Muscle of arm (tissue), 14 donors: ENCODE measurements at places on chromosomes 2 and 18.

DNA sequence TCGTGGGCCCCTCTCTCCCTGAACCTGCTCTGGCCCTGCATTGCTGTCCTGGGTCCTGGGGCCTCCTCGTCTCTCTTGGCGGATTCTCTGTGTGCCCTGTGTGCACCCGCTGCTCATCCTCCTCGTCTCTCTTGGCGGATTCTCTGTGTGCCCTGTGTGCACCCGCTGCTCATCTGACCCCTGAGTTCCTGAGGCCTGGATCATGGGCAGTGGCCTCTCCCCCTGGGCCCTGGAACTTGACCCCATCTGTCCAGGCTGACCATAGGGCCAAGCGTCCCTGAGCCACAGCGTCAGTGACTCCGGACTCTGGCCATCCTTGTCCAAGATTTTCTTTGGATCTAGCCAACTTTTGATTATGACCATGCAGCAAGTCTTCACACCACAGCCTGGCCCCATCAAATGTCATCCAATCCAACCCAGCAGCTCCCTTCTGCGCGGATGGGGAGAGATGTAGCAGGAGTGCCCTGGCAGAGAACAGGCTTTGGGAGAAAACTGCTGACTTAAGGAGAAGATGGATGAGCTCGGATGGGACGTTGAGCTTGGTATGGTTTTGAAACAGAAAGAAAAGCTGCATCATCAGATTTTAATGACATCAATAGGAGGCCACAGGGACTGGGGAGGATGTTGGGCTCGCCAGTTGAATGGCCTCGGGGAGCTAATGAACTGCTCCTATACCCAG is 455.1 kb upstream of the HS6ST1 start:
- no peak for DNase-seq

DNA sequence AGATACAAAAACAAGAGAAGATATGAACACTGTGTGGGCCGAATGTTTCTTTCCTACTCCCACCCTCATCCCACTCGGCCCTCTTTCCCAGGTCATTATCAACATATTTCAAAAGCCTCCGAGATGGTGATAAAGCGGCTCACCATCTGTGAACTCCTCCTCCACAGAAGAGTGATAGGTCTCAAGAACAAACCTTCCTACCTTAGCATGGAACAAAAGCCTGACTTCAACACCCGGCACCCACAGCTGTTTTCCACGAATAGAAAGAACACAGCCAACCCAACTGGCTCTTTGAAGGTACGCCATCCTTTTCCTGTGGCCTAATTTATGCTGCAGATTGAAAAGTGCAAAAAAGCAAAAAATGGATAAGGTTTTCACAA is 28.8 kb downstream of the BCL2 start:
- DNase-seq = no peak

DNA sequence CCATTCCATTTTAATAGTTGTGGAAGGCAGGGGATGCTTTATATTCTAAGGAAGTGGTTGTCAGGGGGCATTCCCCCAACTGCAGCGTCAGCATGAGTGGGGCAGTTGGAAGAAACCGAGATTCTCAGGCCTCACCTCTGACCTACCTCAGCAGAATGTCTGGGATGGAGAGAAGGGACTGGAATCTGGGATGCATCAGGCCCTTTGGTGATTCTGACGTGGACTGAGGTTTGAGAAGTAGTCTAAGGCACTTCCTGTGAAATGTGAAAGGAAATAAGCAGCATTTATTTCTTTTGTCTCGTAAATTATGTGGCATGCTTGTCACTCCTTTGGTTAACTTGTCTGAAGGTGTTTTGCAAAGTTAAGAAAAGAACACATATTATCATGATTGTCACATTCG is 540.7 kb upstream of the NETO1 start:
- no peak for DNase-seq

DNA sequence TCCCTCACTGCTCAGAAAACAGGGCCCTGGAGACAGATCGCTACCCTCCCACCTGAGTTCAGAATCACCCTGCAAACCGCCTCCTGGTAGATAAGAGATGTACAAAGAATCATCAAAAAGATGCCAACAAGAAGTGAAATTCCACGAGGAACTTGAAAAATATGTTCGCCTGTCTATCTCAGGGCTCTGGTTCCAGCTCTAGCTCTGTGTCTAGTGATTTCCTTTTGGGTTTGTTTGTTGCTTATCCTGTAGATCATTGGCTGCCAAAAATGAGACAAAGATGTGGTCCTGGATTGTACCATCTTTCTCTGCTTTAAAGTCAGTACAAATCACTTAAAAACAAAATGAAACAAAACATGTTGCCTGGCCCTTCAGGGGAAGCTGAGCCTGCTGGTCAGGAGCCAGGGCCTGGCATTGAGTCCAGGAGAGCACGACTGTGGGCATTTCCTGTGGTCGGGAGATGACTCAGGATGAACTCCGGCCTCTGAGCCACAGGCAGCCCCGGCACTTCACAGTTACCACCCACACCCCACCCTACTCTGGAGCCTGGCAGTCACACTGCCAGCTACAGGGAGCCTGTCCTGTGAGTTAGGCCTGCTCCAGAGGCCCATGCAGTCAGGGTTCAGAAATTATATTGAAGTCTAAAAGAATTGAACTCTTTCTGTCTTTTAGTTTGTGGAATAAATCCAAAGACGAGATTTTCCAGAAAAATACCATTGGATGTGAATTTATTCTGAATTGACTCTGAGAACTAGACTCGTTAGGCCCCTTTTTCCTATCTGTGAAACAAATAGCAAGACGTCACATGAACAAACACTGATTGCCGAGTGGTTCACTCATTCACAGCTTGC is 8.0 kb upstream of the ITGB6 start:
- no peak for DNase-seq

DNA sequence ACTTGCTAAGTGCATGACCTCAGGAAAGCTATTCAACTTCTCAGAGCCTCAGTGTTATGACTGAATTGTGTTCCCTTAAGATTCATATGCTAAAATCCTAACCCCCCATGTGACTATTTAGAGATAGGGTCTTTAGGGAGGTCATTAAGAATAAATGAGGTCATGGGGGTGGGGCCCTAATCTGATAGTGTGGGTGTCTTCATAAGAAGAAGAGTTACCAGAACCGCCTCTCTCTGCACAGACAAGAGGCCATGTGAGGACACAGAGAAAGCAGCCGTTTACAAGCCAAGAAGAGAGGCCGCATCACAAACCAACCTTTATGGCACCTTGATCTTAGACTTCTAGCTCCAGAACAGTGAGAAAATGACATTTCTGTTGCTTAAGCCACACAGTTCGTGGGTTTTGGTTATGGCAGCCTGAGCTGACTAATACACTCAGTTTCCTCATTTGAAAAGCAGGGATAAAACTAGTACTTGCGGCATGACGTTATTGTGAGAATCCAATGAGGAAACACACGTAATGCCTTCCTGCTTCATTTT is 9.9 kb downstream of the SH2D6 start:
- no peak for DNase-seq

DNA sequence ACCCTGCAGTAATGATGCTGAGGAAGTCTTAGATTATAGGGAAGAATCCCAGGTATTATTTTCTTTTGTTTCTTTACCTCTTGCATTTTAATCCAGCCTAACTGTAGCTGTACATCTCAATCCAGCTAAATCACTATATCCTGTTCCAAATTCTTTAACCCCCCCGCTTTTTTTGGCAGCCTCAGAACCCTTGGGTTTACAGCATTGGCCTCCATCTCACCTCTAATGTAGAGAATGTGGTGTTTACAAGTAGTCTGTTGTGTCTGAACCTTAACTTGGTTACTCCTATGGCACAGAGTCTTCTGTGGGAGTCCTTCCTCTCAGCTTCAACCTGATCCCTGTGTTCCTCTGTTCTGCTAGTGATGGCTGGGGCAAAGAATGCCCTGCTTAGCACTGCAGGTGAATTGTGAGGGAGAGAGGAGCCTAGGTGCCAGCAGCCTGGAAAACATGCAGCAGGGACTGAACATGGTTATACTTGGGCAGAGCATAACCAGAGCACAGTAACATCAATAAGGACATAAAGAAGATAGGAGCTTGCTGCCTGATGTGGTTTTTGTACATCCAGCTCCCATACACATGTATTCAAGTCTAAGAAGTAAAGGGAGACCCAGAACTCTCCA is 130.2 kb downstream of the FAM124B start:
- no peak for DNase-seq
